ENCODE measurements at places on chromosomes 2 and 18.

GRCh38 chr18:8116341-8117005 lies 492.8 kb upstream of the RAB12 start:
- peak; percentile 38 for DNase-seq

DNA sequence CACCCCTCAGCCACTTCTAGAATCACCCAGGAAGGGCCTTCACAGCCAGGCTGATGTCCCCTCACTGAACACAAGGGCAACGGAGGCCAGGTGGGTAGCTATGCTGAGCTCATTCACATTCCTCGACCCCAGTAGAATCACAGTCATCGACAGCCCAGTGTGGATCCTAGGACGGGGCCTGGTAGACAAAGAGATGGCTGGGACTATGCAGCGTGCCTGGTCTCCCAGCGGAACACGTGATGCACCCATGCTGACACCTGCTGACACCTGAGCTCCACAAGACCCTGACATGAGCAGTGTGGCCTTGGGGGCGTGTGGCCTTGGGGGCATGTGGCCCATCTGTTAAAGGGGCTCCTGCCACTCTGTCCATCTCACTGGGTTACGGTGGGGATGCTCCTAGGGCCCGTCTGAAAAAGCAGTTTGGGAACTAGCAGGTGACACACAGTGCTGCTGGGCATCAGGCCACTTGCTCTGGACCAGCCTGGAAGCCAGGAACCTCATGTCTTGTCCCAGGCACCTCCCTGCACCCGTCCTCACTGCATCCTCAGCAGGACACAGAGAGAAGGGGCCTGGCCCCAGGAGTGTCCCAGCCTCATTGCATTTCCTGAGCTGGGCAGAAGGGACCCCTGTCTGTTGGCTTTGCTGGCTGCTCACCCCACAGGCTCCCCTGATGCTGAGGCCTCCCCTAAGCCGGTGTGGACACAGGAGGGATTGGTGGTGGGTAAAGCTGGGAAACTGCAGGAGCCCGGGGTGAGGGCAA lies 9.7 kb downstream of the ECEL1 start:
- DNase-seq: no peak

DNA sequence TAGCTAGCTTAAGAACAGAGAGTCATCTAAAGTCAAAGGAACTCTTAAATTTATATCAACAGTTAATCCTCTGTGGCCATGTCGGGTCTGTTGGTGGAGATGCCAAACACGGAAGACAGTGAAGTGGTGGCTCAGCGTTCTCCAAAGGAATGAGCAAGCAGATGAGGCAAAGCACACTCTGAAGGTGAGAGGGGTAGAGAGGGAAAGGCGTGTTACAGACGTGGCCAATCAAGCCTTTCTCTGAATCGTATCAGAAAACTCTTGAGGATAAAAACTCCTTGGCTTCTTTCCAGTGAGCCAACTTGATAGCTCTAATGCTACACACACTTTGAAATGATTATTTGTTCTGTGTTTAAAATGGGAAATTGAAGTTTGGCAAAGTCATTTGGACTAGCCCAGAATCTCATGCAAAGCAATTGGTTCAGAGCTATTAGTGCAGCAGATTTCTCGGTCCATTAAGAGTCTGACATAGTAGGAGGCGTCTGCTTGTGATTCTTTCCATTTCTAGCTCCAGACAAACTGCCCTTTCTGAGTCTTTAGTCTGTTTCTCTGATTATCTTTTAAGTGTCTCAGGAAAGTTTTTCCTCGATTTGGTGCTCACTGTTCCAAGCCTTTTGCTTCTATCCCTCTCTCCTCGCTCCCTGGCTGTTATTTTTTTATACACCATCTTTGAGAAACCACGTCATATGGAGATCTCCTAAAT lies 57.5 kb upstream of the CPO start:
- DNase-seq: no peak

DNA sequence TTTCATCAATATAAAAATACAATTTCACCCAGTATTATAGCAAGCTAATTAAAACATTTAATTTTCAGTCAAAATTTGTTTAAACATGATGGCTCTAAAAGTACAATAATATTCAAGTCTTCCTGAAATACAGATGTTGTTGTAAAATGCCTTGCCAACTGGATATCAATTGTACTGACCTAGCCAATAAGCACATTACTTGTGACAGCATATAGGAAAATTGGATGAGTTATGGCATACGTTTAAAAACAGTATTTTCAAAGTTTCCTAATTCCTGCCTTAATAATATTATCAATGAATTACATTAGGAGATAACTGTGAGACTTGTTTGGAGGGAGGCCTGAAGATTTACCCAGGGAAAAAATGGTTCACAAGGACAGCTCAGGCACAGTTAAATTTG lies 336.9 kb upstream of the CDH20 start:
- DNase-seq: no peak

DNA sequence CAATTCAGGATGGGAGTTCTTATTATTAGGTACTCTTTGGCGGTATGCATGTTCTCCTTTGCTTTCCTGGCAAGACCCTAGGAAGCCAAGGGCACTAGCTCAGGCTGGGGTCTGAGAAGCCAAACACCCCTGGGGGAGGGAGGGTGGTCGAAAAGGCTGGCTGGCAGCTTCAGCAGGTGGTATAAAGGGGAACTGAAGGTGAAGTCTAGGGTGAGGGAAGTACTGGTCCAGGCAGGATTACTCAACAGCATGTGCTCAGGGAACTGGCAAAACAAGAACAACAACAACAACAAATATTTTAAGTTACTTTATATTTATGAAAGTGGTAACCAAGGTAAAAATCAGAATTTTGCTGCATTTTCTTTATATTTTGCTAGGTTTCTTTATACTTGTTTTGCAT lies 40.7 kb upstream of the PCBP1 start:
- no peak for DNase-seq

- DNase-seq: no peak
These were observed 1.7 kb downstream of the TMBIM1 start for GRCh38 chr2:218290316-218291261.

GRCh38 chr2:229714080-229714735 lies at the start of gene DNER:
DNER (minus strand) TSS chr2:229714555; CDS start chr2:229714423, 132 bp downstream.
- DNase-seq: no peak

DNA sequence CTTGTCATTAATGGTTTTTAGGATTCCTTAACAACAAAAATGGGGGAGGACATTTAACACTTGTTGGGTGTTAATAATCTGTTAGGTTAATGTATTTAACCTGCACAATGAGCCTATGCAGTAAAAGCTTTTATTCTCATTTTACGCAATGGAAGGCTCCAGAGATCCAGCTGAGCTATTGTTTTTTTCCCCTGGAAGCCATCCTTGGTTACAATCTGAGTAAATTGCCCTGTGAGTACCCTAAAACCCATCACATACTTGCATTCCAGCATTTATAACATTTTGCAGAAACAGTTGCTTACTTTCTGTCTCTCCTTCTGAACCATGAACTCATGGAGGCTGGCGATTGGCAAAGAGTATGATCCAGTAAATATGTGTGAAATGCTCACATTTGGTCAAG lies 30.2 kb upstream of the DOCK10 start:
- no peak for DNase-seq

GRCh38 chr18:74534981-74535649 lies 815 bp downstream of the CNDP1 start:
- DNase-seq: no peak

- peak; percentile 1 for DNase-seq
These were observed 632 bp downstream of the AFTPH start for GRCh38 chr2:64524604-64525316.

GRCh38 chr2:21422050-21422449 lies 298.3 kb downstream of the TDRD15 start:
- no peak for DNase-seq

GRCh38 chr2:160783474-160783873 lies 289.9 kb upstream of the RBMS1 start:
- peak; percentile 72 for DNase-seq

- DNase-seq: peak; percentile 34
These were observed 303.8 kb upstream of the TRIB2 start for GRCh38 chr2:12412898-12413305.

GRCh38 chr2:85061896-85062295 lies 71.3 kb upstream of the TCF7L1 start:
- no peak for DNase-seq

GRCh38 chr2:236176417-236176816 lies 8.2 kb upstream of the GBX2 start:
- peak; percentile 22 for DNase-seq

DNA sequence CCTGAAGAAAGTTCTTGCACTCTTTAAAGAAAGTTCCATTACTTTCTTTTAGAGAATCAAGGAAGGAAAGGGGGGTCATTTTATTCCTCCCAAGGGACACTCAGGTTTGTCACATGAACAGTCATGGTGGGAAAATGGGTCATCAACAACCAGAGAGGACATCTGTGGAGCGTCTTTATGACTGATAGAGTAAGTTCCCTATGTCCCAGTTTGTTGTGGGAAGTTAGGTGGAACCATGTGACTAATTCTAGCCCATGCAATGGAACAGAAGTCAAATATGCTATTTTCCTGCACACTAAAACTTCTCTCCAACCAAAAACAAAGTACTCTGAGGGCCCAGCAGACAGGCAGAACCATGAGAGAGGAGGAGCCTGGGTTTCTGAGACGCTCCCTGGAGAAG lies 165.6 kb upstream of the SERTAD2 start:
- no peak for DNase-seq

- DNase-seq: no peak
These were observed 92.7 kb downstream of the FARSB start for GRCh38 chr2:222563106-222563718.

- no peak for DNase-seq
These were observed 69.2 kb upstream of the EDAR start for GRCh38 chr2:109058191-109058632.
